Chondrocyte (in vitro differentiated cells): ENCODE measurements at places on chromosomes 16 and 17. TPM values are rescaled to one million over a fixed set of nuclear protein-coding genes. Genes with fewer than 3 reads are reported as not detected.

The STX1B gene
- 1.4 to 4.0 TPM (median 1.7 TPM) in 3 replicates for total RNA-seq

The PRSS36 gene
- total RNA-seq = 0.35 to 0.39 TPM in 2 of 3 replicates, not detected in the other

The EXOSC6 gene
- 27.4 to 66.6 TPM (median 64.1 TPM) in 3 replicates for total RNA-seq

The CNTNAP4 gene
- total RNA-seq = not detected in 3 replicates

The ABCA9 gene
- total RNA-seq = 0.05 to 0.38 TPM (median 0.29 TPM) in 3 replicates

The DRC3 gene
- 1.2 to 2.6 TPM (median 1.5 TPM) in 3 replicates for total RNA-seq

The SLC5A10 gene
- not detected in 3 replicates for total RNA-seq

The TRAF7 gene
- total RNA-seq = 62.1 to 71.3 TPM (median 63.4 TPM) in 3 replicates

DNA sequence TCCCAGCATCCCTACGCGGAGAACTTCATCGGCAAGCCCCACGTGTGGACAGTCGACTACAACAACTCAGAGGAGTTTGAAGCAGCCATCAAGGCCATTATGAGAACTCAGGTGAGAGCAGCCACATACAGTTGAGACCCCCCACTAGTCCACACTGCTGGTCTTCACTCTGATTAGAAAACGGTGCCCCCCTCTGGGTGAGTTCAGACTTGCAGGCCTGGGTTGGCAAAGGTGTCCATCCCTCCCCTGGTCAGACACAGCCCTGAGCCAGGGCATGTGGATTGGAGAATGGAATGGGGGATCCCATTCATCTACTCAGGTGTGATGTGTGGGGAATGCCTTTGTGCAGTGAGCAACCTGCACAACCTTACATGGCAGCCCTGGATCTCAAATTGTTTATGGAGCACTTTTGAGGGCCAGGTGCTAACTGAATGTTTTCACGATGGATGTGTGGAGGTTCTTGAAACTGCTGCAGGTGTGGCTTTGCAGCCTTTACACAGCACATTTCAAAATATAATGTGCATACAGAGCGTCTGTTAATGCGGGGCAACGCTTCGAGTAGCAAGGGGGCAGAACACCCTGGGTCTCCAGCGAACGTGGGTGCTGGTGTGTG is 72.6 kb downstream of the MGAT5B start:
- DNase-seq = no peak

DNA sequence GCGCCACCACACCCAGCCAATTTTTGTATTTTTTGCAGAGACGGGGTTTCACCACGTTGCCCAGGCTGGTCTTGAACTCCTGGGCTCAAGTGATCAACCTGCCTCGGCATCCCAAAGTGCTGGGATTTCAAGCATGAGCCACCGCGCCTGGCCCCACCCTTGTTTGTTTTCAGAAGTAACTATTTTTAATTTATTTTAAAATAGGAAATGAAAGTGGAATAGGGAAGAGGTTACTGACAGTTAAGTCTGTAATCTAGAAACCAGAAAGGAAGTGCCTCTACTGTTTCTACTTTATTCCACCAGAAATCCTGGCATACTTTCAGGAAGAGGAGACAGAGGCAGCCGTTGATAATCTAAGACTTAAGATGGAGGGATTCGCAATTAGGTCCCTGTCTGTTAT is 225.6 kb downstream of the TANC2 start:
- no peak for DNase-seq

GRCh38 chr17:22233382-22233781 is 541.1 kb downstream of the KCNJ18 start:
- no peak for DNase-seq

DNA sequence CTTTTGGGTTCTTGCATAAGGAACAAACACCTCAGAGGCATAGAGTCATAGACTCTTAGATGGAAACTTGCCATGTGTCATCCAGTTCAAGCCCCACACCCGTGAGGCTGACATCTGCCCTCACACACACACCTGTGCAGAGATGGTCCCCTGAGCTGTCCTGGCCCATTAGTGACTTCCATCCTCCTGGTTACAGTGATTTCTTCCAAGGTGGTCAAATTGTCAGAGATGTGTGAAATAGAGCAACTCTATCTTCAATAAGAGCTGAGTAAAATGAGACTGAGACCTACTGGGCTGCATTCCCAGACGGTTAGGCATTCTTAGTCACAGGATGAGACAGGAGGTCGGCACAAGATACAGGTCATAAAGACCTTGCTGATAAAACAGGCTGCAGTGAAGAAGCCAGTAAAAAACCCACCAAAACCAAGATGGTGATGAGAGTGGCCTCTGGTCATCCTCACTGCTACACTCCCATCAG is 342.2 kb upstream of the TNRC6C start:
- peak; percentile 26 for DNase-seq

- no peak for DNase-seq
Observed at GRCh38 chr17:48738803-48739526, 10.4 kb upstream of the HOXB13 start.

- no peak for DNase-seq
Observed at GRCh38 chr17:6556121-6557039, at the start of gene PITPNM3. PITPNM3 (minus strand) TSS chr17:6556555; CDS start chr17:6556406, 149 bp downstream.

- no peak for DNase-seq
Observed at GRCh38 chr16:71351558-71351901, 7.0 kb upstream of the CALB2 start.

DNA sequence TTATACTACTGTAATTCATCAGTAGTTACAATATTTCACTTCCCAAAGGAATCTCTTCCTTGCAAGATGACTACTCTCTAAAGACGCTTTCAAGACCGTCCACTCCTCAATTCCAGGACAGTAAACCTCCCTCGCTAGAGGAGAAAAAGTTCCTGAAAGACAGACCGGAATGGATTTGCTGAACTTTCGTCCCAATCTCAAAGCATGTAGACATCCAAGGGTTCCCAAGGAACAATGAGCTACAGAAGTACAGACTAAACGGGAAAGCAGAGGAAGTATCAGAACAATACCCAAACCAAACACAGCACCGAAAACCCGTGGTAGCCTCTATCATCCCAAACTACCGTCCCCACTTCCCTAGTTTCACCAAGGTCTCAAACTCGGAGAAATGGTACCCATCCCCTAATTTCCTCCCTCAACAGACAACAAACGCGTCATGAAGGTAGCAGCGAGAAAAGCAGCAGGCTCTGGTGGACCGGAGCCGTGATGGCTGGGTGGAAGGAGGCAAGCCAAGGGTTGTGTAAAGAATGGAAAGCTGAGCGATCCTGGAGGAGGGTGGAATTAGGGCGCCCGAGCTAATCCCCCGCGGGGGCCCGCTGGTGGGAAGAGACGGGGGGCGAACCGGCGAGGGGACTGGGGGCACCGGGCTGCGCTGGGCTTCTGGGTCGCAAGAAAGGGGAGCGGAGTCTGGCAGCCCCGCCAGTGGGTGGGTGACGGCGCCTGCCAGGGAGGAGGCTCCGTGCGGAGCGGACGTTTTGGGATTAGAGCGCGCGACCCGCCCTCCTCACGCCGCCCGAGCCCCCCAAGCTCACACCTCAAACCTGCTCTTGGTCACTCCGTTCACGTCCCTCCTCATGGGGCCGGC is 647 bp downstream of the FBXL20 start:
- DNase-seq = no peak

GRCh38 chr17:13016881-13017654 is 759 bp downstream of the ELAC2 start:
- no peak for DNase-seq

GRCh38 chr16:13811834-13812233 is 108.1 kb upstream of the ERCC4 start:
- no peak for DNase-seq

GRCh38 chr16:68366062-68366461 is 55.2 kb downstream of the PRMT7 start:
- DNase-seq = no peak

DNA sequence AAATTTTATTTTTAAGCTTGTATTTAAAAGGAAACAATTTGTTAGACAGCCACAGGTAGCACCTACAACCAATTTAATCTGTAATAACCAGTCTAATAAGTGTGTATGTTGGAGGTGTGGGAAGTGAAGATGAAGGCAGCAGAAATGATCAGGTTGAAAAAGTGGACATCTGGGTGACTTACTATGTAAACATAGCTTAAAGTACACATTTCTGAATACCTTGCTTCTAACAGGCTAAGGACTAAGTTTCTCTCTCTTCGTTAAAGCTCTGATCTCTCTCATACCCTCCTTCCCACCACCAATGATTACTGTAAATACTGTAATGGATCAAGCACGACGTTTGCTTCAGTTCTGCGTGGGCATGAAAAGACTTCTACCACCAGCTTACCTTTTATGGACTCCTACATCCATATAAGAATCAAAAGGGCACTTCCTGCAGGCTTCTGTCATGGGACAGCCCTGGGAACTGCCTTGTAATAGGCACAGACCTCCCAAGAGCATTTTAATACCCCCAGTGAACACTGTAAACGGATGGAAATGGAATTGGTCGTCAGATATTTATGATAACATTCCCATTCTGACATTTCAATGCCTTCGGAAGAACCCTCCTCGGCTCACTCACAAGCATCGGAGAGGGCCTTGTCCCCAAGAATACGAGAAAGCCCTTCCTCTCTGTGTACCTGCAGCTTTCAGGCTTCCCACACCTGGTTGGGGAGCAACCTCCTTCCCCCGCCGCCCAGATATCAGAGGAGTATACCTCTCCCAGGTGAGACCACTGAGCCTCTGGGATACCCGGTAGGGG is 700 bp downstream of the CCDC43 start:
- DNase-seq = no peak
